ENCODE measurements at places on chromosomes 6 and 20.

DNA sequence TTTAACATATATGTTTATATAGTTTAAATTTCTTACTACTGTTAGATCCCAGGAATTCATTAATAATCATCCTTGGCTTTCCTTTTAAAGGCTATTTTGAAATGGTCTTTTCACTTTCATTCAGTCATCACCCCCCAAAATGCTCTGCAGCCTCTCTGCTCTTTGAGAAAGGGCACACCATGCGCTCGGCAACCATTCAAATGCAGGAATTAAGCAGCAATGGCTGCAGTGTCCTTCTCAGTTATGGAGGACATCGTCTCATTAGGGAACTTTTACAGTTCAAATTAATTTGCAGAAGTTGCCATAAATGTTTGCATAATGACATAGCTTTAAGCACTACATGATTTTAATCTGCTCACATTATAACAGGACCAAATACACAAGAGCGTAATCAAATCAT is 6.3 kb downstream of the TUBB1 start:
- H3K4me3 ChIP-seq: no peak overlapping the region
- DNase-seq: no peak
- H3K27ac ChIP-seq: no peak overlapping the region
- H3K27me3 ChIP-seq: no peaks in the 10 kb centered on the region
- peaks cover 19% of the 10 kb centered on the region for H3K4me1 ChIP-seq

GRCh38 chr6:77620278-77620882 is 32.5 kb upstream of the MEI4 start:
- no peak overlapping the region for H3K4me3 ChIP-seq
- no peaks in the 10 kb centered on the region for H3K27me3 ChIP-seq
- H3K4me1 ChIP-seq: no peaks in the 10 kb centered on the region
- no peak for DNase-seq
- no peaks in the 10 kb centered on the region for H3K36me3 ChIP-seq

DNA sequence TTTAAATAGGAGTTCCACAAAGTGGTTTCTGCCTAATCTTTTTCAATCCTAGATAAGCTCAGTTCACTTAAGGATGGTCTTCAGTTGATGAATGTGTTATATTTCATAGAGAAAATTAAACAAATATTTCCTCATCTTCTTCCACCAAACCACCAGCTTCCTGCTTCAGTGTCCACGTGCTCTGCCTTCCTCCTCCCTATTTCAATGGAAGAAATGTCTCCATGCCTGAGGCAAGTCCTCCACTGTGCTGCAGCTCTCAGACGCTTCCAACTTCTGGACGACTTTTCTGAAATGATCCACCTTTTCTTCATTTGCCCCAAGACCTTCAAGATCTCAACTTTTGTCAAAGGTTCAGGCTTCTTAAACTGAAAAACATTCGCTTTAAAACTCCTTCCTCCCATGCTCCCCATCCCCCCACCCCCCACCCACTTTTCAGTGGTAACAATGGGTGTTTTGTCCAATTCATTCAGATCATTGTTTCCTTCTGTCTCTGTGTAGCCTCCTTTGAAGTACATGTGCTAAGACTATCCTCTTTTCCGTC is 25.3 kb upstream of the FABP7 start:
- no peak overlapping the region for H3K4me3 ChIP-seq
- H3K36me3 ChIP-seq: no peaks in the 10 kb centered on the region
- no peak for DNase-seq

DNA sequence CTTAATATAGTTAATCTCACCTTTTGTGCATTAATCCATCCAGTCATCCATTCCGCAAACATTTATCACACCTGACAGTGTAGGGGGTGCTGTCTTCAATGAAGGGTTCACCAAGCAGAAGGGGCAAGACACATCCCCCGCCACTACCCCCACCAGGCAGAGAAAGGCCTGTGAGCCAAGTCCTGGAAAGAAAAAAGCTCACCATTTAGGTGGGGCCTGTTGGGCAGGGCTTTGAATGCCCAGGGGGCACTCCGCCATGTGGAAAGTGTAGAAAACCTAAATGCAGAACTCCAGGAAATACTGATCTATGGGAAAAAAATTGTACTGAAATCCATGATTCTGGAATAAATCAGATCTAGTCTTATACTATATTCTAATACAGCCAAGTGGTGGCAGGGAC is 4.8 kb upstream of the STX16 start:
- no peaks in the 10 kb centered on the region for H3K36me3 ChIP-seq
- H3K4me1 ChIP-seq: peaks cover 4% of the 10 kb centered on the region
- no peaks in the 10 kb centered on the region for H3K27me3 ChIP-seq
- H3K4me3 ChIP-seq: no peak overlapping the region
- DNase-seq: no peak

DNA sequence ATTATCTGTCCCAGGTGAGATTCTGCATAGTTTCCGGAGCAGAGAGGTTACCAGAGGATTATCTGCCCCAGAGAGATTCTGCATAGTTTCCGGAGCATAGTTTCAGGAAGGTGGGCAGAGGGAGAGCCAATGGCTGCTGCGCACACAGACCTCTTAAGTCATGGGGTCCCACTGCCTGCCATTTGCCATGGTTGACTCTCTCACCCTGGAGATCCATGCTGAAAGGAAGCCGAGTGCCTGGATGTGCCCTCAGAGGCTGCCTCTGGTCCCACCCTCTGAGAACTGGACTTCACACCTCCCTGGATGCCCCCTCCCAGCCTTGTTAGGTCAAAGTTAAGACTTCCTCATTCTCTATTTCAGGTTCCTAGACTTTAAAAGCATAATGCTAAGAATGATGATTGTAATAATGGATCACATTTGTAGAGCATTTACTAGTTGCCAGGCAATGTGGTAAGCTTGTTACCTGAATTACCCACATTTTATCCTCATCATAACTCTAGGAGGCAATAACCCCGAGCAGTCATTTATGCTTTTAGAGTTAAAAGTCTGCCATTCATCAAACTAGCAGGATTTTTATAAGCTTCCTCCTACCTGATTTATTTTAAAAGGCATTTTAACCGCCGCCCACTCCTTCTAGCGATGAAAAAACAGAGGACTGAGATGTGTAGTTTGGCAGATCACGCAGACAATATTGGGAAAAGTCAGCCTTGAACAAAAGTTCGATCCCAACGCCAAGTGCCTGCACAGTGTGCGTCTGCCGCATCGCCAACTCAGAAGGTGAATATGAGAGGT is 11.9 kb downstream of the SERPINB9 start:
- peaks cover 5% of the 10 kb centered on the region for H3K4me1 ChIP-seq
- no peaks in the 10 kb centered on the region for H3K27me3 ChIP-seq
- no peak overlapping the region for H3K4me3 ChIP-seq

DNA sequence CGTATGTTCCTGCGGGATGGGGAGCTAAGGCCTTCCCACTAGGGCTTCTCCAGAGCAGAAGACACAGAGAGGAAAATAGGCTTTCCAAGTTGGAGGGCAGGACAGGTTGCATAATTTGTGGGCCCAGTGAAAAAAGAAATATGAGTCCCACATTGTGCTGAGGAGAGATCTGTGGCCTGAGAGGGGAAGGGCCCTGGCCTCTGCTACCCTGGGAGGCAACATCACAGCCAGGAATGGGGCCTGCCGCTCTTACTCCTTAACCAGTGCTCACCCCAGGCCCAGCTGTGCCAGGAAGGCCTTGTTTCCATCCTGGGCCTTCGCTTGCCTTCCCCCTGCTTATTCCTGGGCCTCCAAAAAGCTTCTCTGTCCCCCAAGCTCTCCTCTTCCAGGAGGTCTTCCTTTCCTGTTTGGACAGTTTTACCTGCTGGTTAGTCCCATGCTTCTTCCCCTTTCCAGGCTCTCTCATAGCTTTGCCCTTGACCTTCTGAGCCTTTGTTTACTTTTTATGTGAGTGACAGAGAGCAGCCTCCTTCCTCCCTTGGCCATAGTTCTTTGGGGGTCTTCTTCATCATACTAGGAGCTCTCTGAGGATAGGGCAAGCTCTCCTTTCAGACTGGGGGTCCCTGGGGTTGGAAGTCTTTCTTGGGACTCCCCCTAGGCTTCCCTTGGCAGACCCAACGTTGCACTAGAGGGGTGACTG is 26.2 kb upstream of the VEGFA start:
- no peak overlapping the region for H3K4me3 ChIP-seq
- DNase-seq: no peak
- H3K27me3 ChIP-seq: no peaks in the 10 kb centered on the region
- H3K27ac ChIP-seq: no peak overlapping the region

DNA sequence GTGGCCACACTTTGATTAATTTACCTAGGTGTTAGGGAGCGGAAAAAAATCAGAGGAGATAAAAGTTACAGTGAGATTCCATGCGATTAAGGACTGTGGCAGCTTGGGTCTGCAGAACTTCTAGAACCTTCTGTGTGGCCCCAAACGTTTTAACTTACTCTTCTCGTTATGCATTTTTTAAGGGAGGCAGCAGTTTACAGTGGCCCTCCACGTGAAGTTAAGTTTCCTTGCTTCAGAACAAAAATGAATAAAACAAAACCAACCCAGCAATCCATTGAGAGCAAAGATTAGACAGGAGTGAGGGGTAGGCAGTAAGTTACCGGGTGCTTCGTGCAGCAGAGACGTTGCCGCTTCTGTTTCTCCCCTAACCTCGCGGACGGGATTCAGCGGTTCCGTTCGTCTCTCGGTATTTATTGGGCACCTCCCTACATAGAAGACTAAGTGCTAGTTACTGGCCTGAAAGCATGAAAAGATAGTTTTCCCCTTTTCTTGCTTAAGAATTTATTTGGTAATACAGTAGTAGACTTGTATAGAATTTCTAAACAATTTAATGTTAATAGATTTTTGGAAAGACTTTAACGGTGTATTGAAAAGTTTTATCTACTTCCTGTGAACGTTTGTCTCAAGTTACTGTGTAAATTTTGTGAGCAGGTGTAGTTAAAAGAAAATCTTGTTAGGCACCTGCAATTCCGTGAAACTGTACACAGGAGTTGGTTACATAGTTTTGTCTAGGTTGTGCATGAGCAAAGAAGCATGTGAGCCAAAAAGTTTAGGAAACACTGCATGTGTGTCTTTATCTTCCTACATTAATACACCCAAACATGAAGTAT is 1.1 kb downstream of the BAG2 start:
- no peak for DNase-seq
- peak overlapping the region; percentile 72 for H3K27ac ChIP-seq
- no peaks in the 10 kb centered on the region for H3K27me3 ChIP-seq
- peak overlapping the region; percentile 64 for H3K4me3 ChIP-seq
- no peaks in the 10 kb centered on the region for H3K36me3 ChIP-seq

DNA sequence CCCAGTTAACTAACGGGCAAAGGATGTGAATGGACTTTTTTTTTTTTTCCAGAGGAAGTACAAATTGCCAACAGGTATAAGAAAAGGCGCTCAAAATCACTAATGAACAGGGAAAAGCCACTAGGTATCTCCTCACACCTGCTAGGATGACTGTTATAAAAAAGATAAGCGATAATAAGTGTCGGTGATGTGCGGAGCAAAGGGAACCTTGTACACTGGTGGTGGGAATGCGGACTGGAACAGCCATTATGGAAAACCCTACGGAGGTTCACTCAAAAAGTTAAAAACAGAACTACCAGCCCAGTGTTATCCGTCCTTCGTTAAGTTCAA is 787 bp upstream of the RAB32 start:
- no peak overlapping the region for H3K4me3 ChIP-seq
- H3K27me3 ChIP-seq: peaks cover 3% of the 10 kb centered on the region
- H3K27ac ChIP-seq: no peak overlapping the region
- no peak for DNase-seq
- H3K36me3 ChIP-seq: no peaks in the 10 kb centered on the region

- no peaks in the 10 kb centered on the region for H3K36me3 ChIP-seq
- H3K4me1 ChIP-seq: peaks cover 5% of the 10 kb centered on the region
- H3K27me3 ChIP-seq: no peaks in the 10 kb centered on the region
- H3K27ac ChIP-seq: no peak overlapping the region
Measured at GRCh38 chr6:17710331-17710730, 3.6 kb upstream of the NUP153 start.

DNA sequence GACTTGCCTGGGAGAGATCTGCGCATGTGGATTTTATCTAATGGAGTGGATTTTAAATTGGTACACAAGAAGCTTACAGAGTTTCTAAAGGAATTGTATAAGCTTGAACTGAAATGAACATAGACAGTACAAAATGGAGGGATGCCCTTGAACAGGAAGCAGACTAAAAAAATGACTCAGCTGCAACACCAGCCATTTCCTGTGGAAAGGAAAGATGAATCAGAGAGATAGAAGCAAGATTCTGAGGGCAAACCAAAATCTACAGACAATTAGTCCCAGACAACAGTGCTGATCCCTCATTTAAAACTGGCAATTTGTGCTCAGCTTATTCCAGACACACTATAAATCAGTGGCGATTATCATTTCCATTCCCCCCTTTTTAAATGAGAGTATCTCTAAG is 114.6 kb upstream of the TCF21 start:
- no peaks in the 10 kb centered on the region for H3K4me1 ChIP-seq
- no peaks in the 10 kb centered on the region for H3K36me3 ChIP-seq
- no peak for DNase-seq
- no peak overlapping the region for H3K4me3 ChIP-seq

DNA sequence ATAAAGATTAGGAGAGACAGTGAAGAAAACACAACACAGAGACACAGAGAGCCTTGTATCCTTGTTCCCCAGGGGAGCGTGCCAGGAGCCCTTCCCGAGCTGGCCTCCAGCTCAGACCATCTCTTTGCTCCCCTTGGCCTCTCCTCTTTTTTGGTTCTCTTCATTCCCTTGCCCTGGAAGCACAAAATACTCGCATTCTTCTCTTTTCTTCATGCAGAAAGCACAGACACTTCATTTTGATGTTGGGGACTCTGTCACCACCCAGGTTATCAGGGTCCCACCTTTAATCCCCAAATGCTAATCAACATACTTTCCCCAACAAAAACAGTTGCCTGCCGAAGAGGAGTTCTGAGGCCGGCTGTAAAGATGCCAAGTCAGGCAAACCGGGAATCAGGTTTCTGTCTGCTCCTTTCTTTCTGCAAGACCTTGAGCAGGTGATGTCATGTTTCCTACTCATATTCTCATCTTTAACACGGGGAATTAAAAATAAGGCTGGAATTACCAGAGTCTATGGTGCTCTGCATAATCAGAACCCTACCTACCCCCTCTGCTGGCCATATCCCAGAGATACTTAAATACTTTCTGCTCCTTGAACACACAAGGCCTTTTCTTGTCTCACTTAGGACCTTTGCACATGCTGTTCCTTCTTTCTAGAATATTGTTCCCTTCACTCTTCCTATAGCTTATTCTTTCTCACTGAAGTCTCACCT is 21.7 kb downstream of the TGM6 start:
- H3K4me3 ChIP-seq: no peak overlapping the region
- no peaks in the 10 kb centered on the region for H3K4me1 ChIP-seq
- no peaks in the 10 kb centered on the region for H3K27me3 ChIP-seq
- H3K36me3 ChIP-seq: no peaks in the 10 kb centered on the region

GRCh38 chr20:31713312-31714273 is 9.1 kb downstream of the BCL2L1 start:
- H3K27me3 ChIP-seq: no peaks in the 10 kb centered on the region
- H3K27ac ChIP-seq: peak overlapping the region; percentile 16
- DNase-seq: no peak
- H3K36me3 ChIP-seq: peaks cover 9% of the 10 kb centered on the region
- H3K4me1 ChIP-seq: peaks cover 40% of the 10 kb centered on the region

DNA sequence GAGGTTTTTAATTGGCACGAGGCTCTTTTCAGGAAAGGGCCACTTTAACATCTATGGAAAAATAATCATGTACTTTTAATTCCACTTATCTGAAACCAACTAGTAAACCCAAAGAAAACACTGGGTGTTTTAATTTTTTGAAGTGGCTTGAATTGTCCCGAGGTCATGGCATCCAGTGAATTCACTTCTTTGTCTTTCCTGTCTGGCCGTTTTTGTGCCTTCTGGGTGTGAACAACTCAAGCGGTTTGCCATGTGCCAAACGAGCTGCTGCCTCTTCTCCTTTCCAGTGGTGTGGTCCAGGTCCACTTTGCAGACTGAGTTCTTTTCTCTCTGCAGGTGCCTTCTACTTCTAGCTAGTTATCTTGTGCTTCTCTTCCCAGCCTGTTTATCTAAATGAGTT is 117.5 kb downstream of the PLCB4 start:
- no peak overlapping the region for H3K4me3 ChIP-seq
- no peak overlapping the region for H3K27ac ChIP-seq
- no peak for DNase-seq
- no peaks in the 10 kb centered on the region for H3K36me3 ChIP-seq

Data from effector memory CD4-positive, alpha-beta T cell (primary cell).